ENCODE measurements at places on chromosomes 12 and 14. TPM values are rescaled to one million over a fixed set of nuclear protein-coding genes. Genes with fewer than 3 reads are reported as not detected.

Gene RNF212B
- total RNA-seq: not detected

Gene MYH6
- 0.65 TPM for total RNA-seq

Gene PAX9
- total RNA-seq: 0.23 TPM

Gene TRHDE
- not detected for total RNA-seq

Gene RTN1
- not detected for total RNA-seq

GRCh38 chr12:97767347-97767746 is 304.7 kb downstream of the RMST start:
- no peaks in the 10 kb centered on the region for H3K36me3 ChIP-seq
- H3K4me1 ChIP-seq: no peaks in the 10 kb centered on the region
- no peaks in the 10 kb centered on the region for H3K27me3 ChIP-seq
- no peak overlapping the region for H3K4me3 ChIP-seq
- DNase-seq: no peak

GRCh38 chr14:26839481-26839880 is 241.6 kb upstream of the NOVA1 start:
- H3K4me3 ChIP-seq: no peak overlapping the region

GRCh38 chr12:96183734-96184370 is 10.3 kb upstream of the ELK3 start:
- DNase-seq: no peak
- peaks cover 11% of the 10 kb centered on the region for H3K36me3 ChIP-seq
- no peak overlapping the region for H3K27ac ChIP-seq
- no peak overlapping the region for H3K4me3 ChIP-seq

GRCh38 chr14:61406675-61407074 is 85.3 kb downstream of the PRKCH start:
- H3K27me3 ChIP-seq: no peaks in the 10 kb centered on the region
- peak overlapping the region; percentile 51 for H3K27ac ChIP-seq
- H3K36me3 ChIP-seq: peaks cover 2% of the 10 kb centered on the region
- peaks cover 65% of the 10 kb centered on the region for H3K4me1 ChIP-seq
- H3K4me3 ChIP-seq: peak overlapping the region; percentile 57

GRCh38 chr12:4564818-4565217 is 2.8 kb downstream of the DYRK4 start:
- H3K4me3 ChIP-seq: no peak overlapping the region
- no peak for DNase-seq
- no peaks in the 10 kb centered on the region for H3K4me1 ChIP-seq
- peaks cover 4% of the 10 kb centered on the region for H3K36me3 ChIP-seq
- H3K27me3 ChIP-seq: peaks cover 24% of the 10 kb centered on the region
- no peak overlapping the region for H3K27ac ChIP-seq

DNA sequence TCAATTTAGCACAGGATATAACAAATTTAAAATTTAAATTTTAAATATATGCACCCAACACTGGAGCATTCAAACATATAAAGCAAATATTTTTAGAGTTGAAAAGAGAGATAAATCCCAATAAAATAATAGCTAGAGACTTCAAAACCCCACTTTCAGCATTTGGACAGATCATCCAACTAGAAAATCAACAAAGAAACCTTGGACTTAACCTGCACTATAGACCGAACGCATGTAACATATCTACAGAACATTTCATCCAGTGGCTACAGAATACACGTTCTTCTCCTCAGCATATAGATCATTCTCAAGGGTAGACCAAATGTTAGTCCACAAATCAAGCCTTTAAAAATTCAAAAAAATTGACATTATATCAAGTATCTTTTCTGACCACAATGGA is 64.0 kb downstream of the SPTSSA start:
- DNase-seq: no peak
- H3K27me3 ChIP-seq: no peaks in the 10 kb centered on the region
- no peak overlapping the region for H3K27ac ChIP-seq
- no peaks in the 10 kb centered on the region for H3K36me3 ChIP-seq

DNA sequence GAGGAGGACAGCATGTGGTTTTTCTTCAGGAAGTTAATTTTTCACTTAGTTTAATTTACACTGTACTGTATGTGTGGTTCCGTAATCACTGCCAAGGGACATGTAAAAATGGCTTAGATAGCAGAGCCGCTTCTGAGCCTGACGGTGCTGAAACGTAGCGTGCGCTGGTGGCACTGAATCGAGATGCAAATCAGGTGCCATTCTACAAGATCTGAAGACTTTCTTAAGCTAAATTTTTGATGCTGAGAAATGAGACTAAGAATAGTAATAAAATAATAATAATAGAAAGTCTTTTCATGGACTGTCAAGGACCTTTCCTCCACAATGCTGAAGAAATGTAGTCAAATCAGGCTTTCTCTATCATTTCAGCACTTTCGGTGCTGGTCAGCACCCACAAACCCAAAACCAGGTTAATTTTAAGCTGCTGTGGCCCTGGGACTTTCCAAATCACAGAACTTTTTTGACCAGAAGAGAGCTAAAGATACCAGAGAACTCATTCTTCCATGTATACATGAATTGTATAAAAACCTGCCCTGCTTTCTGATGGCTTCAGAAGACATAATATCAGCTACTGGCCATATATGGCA is 183.3 kb upstream of the LMO3 start:
- no peaks in the 10 kb centered on the region for H3K27me3 ChIP-seq
- H3K4me1 ChIP-seq: no peaks in the 10 kb centered on the region
- DNase-seq: no peak
- no peak overlapping the region for H3K27ac ChIP-seq

DNA sequence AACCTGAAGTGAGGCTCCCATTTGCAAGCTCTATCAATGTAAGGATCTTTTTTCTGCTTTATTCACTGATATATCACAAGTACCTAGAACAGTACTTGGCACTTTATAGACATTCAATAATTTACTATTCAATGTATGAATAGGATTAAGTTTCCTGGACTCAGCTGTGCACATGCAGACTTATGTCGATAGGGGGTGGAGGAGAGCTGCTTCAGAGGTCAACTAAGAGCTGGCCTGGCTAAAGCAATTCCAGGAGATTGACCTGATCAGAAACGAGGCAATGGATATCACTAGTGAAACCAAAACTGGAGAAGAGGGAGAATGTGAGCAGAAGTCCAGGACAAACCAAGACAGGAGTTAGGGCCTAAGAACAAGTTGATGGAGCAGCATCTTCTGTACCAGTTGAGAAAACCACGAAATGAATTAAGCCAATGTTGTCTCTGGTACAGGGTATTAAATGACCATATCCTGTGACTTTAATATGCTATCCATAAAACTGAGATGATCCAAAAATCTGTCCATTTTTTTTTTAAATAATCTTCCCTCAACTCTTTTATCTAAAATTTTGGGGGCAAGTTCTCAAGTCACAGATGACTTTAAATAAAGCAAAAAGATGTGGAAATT is 169.2 kb downstream of the PIK3C2G start:
- no peak overlapping the region for H3K27ac ChIP-seq
- no peak for DNase-seq
- H3K4me3 ChIP-seq: no peak overlapping the region
- no peaks in the 10 kb centered on the region for H3K4me1 ChIP-seq
- H3K36me3 ChIP-seq: no peaks in the 10 kb centered on the region

- no peaks in the 10 kb centered on the region for H3K4me1 ChIP-seq
- no peak overlapping the region for H3K4me3 ChIP-seq
- H3K27me3 ChIP-seq: peaks cover 11% of the 10 kb centered on the region
- no peak for DNase-seq
Measured at GRCh38 chr12:7058163-7058845, 2.2 kb upstream of the C1S start.

- no peaks in the 10 kb centered on the region for H3K36me3 ChIP-seq
- H3K27ac ChIP-seq: no peak overlapping the region
- no peak for DNase-seq
- H3K27me3 ChIP-seq: no peaks in the 10 kb centered on the region
Measured at GRCh38 chr14:74645756-74646470, 33.9 kb upstream of the LTBP2 start.

GRCh38 chr14:59246566-59246965 is 58.1 kb downstream of the DAAM1 start:
- peaks cover 18% of the 10 kb centered on the region for H3K4me1 ChIP-seq
- DNase-seq: no peak
- no peak overlapping the region for H3K4me3 ChIP-seq

DNA sequence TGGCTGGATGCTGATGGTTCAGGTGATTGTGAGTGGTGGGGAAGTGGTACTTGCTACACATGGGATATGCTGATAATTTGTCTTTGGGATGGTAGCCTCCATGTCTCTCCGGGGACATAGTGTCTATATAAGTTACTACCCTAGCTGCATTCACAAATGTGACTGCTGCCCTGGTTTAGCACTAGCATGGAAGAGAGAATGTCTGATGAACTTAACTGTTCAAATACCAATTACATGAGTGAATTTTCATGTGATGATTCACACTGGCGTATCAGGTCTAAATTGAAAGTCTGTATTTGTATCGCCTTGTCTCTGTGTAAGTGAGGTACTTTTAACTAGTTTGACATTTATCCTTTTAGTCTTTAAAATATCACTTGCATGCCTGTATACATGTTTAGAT is 34.4 kb downstream of the ATF7IP start:
- H3K27me3 ChIP-seq: no peaks in the 10 kb centered on the region
- H3K4me3 ChIP-seq: peak overlapping the region; percentile 93
- DNase-seq: no peak
- H3K27ac ChIP-seq: peak overlapping the region; percentile 81
- H3K4me1 ChIP-seq: peaks cover 93% of the 10 kb centered on the region
